ENCODE measurements at places on chromosomes 6 and 20. TPM values are rescaled to one million over a fixed set of nuclear protein-coding genes. Genes with fewer than 3 reads are reported as not detected.

COL21A1 gene
- total RNA-seq, result 6.2 TPM

VSX1 gene
- not detected for total RNA-seq

TEAD3 gene
- total RNA-seq, result 12.5 TPM

UNC5CL gene
- total RNA-seq, result 0.12 TPM

ZSCAN23 gene
- total RNA-seq, result 6.3 TPM

ESF1 gene
- total RNA-seq, result 25.2 TPM

OR2B6 gene
- not detected for total RNA-seq

IL20RA gene
- 0.50 TPM for total RNA-seq

TNFRSF6B gene
- total RNA-seq, result 57.4 TPM

RNF5 gene
- total RNA-seq, result 30.9 TPM

HNF4A gene
- total RNA-seq, result not detected

MTRF1L gene
- total RNA-seq, result 20.3 TPM

JPH2 gene
- total RNA-seq, result 3.0 TPM

GLP1R gene
- total RNA-seq, result not detected

DCDC2 gene
- 6.1 TPM for total RNA-seq

SIRPD gene
- not detected for total RNA-seq

HLA-DQB2 gene
- not detected for total RNA-seq

SLC16A10 gene
- 0.33 TPM for total RNA-seq

ADRM1 gene
- 86.4 TPM for total RNA-seq

GPX5 gene
- total RNA-seq, result not detected

TXNDC5 gene
- total RNA-seq, result 795 TPM

PTPRT gene
- under 0.01 TPM for total RNA-seq

ISM1 gene
- 0.33 TPM for total RNA-seq

SGK2 gene
- 1.1 TPM for total RNA-seq

SLC52A3 gene
- total RNA-seq, result not detected

EEF1A2 gene
- total RNA-seq, result 0.33 TPM

CDSN gene
- total RNA-seq, result not detected

PLA2G7 gene
- not detected for total RNA-seq

LGSN gene
- total RNA-seq, result not detected

PTCRA gene
- not detected for total RNA-seq

BLOC1S5 gene
- 18.9 TPM for total RNA-seq

MATN4 gene
- total RNA-seq, result 0.11 TPM

OPN5 gene
- not detected for total RNA-seq

ERVFRD-1 gene
- total RNA-seq, result 0.12 TPM

EEF1E1 gene
- total RNA-seq, result 55.2 TPM

PDYN gene
- not detected for total RNA-seq

PROKR2 gene
- not detected for total RNA-seq

CDH22 gene
- under 0.01 TPM for total RNA-seq

All from uterine smooth muscle cell (primary cell).